MG63 (cell line): ENCODE measurements at places on chromosomes 12 and 14.

DNA sequence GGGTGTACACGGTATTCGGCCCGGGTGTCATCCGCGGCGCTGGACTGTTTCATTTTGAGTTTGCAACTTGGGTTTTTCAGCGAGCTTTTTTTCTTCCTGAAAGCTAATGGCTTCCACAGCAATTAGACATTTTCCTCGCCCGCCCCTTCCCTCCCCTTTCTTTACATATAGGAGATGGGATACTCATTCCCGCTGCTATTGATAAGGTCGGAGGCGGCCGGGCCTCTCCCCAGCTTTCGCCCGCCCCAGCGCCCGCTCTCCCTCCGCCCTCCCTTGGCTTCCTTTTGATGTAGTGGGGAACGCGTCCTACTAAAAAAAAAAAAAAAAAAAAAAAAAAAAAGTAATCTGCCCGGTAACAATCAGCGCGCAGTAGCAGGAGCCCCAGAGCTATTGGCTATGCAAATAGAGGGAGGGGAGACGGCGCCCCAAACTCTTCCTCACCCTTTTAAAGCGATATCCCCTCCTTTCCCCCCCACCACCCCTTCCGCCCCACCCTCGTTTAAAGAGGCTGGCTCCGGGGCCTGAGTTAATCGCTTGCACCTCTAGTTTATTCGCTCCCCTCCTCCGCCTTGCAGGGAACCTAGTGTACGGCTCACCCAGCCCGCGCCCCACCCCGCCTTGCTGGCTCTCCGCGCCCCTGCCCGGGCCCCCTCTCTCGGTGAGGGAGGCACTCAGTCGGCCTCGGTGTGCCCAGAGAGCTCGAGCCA, 1.7 kb upstream of the CCND2 start:
- DNase-seq = peak; percentile 21

GRCh38 chr14:29215853-29216252, 449.3 kb downstream of the FOXG1 start:
- DNase-seq = no peak

GRCh38 chr12:64385468-64385867, 5.1 kb downstream of the C12orf56 start:
- DNase-seq = peak; percentile 80

DNA sequence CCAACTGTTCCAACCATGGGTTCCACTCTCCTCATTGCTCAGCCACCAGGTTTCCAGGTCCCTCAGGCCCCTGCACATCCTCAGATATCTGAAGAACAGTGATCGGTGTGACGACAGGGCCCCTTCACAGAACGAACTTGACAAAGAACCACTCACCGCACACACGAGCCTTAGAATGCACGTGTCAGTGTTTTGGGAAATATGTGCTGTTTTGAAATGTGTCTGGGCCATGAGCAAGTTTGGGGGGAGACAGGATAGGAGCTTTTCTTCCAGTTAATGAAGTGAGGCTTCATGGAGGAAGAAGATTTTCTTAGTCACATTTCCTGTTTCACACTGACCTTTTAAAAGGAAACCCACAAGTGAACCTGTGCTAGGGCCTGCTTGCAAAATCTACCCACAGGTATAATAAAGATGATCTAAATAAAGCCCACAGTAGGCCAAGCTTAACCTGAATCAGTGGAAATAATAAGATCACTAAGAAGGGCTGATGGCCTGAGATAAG, 58.6 kb downstream of the ZFP36L1 start:
- DNase-seq = no peak

- no peak for DNase-seq
These were observed 58.5 kb upstream of the RMST start for GRCh38 chr12:97404093-97404492.

DNA sequence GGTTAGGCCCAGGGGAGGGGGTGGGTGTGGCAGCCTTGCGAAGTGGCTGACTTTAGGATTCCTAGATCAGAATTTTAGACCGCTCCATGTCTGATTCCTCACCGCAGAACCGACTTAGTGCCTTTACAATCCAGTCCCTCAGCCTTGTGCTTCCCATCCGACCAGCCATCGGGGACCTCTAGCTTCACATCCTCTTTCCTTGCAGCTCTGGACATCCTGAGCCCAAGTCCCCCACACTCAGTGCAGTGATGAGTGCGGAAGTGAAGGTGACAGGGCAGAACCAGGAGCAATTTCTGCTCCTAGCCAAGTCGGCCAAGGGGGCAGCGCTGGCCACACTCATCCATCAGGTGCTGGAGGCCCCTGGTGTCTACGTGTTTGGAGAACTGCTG, 557 bp downstream of the COPS7A start:
- peak; percentile 15 for DNase-seq

DNA sequence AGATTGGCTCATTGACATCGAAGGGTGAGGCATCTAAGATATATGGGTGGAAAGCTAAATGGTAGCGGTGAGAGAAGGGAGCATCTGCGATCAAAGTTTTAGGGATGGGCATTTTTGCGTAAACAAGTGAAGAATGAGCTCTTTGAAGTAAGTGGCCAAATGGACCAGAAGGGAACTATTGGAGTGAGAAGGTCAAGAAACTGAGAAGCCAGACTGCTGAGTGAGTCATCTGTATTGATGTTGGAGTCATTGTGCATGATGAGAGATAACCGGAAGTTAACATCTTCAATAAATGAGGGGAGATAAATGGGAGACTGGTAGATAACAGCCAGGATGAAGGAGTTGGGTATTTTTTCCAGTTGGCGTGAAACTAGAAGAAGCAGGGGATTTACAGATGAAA, 271.9 kb upstream of the PDE3A start:
- DNase-seq = no peak

- no peak for DNase-seq
These were observed 16.0 kb upstream of the PLEKHH1 start for GRCh38 chr14:67517083-67517482.

DNA sequence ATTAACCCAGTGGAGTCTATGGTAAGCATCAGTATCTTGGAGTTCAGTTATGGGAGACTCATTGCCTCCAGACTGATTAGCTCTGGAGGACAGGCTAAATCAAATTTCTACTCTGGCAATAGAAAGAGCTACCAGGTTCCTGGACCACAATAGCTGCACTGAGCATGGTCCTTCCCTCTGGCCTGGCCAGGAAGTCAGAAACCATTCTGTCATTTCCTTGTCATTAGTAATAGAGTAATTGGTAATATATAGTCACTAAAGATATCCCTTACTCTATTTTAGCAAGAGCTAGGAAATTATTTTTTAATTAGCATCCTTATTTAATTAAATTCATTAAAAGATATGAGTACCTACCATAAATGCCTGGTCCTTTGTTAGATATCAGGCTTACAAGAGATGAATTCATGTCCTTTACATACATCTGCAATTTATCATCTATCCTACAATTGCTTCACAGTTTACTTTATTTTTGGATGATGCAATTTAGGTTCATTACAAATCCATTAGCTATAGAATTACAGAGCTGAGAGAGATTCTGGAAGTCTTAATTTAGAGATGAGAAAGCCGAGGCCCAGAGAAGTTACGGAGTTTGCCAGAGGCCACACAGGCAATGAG, 23.7 kb upstream of the TDRD9 start:
- DNase-seq = no peak

DNA sequence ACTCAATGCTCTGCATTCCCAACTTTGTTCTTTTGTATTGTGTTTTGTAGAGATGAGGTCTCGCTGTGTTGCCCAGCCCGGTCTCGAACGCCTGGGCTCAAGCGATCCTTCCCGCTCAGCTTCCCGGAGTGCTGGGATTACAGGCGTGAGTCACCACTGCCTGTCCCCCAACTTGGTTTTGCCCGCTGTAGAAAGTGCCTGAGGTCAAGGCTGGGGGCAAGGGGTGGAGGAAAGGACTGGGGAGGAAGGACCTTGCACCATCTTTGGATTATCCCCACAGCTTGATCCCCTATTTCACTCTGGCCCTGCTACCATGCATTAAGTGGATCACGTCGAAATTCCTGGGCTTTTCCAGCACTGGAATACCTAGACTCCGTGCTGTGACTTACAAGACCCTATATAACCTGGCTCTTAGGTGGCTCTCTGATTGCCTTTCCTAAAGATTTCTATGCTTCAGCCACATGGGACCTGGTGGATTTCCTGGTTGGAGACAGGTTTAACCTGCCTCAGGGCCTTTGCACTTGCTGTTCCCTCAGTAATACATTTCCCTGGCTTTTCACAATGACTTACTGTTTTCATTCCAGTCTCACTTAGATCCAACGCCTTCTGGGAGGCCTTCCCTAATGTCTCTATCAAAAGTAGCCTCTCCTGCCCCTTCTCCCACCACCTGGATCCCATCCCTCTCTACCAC, 608 bp upstream of the PIANP start:
- DNase-seq = peak; percentile 35

DNA sequence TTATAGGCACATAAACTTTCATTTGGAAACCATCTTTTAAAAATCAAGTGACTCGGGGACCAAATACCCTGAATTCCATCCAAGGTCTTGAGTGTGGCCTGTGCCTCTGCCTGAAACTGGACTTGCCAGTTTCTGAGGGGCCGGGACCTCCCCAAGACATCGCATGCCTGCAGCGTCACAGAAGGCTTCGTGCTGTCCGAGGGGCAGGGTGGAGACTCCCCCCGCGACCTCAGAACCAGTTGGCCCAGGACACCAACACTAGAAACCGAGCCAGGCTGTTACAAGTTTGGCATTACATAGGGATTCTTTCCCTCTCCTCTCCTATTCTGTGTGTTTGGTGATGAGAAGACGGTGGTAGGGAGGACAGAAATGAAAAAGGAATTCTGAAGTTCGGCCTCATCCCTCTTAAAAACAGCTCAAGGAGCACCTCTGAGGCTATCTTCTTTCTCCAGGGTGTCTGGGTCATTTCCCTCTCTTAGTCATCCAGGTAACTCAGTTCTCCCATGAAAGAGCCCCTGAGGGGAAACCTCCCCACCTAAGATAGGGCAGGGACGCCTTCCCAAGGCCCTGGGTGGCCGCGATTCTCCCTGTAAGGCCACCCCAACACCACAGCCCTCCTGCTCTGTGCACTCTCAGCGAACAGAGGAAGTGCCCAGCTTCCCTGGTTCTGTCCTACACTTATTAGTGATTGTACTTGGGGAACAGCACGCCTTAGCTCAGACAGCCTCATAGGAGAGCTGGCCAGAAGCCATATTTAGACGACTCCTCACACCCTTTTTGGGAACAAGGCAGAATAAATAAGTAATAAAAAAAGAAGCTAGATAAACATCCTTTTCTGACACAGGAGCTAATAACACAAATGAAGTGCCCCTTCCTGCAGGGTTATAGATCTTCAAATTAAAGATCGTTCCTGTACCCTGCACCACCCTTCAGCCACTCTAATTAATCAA, 93.8 kb downstream of the BCL11B start:
- DNase-seq = no peak

- peak; percentile 47 for DNase-seq
These were observed 652 bp downstream of the SUPT16H start for GRCh38 chr14:21382886-21383847.

DNA sequence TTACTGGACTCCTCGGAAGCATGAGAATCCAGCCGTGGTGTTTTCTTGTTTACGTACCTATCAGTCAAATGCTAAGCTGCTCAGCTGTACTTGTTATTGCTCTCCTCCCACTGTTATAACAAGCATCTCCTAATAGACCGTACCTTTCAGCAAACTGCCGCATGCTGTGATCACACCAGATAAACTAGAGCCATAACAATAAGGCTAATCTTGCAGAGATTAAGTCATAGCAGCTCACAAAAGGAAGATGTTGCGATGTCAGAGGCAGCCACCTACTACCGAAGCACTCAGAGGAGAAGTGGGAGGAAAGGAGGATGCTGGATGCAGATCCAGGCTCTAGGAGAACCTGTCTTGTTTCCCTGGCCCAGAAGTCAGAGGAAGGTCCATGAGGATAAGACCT, 196.0 kb downstream of the GALC start:
- no peak for DNase-seq

DNA sequence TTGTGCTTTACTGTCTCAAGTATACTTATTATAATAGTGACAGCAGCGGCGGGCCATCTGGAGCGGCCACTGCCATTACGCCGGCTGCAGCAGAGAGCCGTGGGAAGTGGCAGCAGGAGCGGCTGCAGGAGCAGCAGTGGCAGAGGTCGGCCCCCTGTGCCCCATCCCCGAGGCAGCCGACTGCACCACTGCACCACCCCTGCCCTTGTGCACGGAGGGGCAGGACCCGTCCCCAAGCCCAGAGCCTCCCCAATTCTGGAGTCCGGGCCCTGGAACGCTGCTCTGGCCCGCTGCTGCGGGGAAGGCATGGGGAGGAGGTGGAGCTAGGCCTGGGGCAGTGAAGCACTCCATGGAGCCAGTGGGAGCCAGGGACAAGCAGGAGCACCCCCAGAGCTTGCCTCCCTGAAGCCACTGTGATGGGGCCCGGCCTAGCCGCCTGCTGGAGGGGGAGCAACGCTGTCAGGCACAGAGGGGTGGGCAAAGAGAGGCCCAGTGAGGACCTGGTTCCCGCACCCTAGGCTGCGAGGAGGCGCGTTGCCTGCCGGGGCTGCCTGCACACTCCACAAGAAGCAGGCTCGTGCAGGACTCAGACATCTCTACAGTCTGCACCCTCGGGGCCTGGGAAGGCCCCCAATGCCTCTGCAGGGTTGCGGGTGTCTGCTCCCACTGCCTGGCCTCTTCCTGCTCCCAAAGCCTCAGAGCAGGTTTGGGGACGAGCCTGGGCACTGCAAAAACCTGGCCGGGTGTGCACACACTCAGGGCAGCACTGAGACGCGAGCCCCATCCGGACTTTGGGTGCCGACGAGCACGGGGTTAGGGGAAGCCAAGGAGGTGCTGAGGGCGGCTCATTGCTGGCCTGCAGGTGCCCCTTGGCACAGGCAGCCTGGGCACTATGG, 74.2 kb upstream of the RASSF8 start:
- no peak for DNase-seq

DNA sequence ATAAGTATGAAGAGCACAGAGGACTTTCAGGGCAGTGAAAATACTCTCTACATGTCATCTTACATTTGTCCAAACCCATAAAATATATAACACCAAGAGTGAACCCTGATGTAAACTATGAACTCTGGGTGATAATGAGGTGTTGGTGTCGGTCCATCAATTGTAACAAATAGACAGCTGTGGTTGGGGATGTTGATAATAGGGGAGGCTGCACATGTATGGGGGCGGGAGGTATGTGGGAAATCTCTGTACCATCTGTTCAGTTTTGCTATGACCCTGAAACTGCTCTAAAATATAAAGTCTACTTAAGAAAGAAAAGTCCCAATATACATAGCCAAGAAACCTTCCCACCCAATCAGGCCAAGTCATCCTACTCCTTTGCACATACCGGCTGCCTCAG, 88.5 kb downstream of the GPR135 start:
- no peak for DNase-seq

DNA sequence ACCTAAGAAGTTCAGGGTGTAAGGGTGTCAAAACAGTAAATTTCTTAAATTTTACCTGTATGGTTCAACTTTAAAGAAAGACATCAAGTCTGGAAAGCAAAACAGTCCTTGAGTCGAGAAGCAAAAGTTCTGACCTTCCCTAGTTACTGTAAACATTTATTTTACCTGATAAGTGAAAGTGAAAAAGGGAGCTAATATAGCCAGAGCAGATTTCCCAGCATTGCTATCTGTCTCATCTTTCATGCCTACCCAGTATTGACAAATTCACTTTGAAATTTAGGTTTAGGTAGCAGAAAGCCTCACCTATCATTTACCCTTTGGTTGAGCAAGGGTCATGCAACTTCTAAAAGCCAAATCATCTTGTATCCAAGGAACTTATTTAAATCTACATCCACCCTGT, 24.5 kb downstream of the SLC38A4 start:
- no peak for DNase-seq
